Stimulated activated CD8-positive, alpha-beta memory T cell treated with anti-CD3 and anti-CD28 coated beads, Interleukin-7, amount 100 ng/mL, for 4 hours (primary cell): ENCODE measurements at places on chromosomes 12 and 14.

- DNase-seq, result no peak
These were observed 56.6 kb downstream of the GPATCH2L start for GRCh38 chr14:76208340-76208739.

DNA sequence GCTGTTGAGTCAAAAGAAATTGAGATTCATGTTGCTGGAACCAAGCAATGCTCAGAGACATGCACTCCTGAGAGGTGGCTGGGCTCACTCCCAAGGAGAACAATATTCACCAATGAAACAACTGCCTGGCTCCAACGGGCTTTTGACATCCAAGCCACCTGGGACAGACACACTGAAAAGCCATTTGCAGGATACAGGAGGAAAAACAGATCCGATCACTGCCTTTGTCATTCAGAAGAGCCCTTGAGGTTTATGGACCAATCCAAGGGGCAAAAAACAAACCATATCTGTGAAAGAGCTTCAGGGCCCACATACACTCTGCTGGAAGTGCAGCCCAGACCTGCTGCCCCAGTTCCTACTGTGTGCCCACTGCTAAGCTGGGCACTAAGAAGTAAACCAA lies 277.5 kb downstream of the NUAK1 start:
- DNase-seq, result no peak

DNA sequence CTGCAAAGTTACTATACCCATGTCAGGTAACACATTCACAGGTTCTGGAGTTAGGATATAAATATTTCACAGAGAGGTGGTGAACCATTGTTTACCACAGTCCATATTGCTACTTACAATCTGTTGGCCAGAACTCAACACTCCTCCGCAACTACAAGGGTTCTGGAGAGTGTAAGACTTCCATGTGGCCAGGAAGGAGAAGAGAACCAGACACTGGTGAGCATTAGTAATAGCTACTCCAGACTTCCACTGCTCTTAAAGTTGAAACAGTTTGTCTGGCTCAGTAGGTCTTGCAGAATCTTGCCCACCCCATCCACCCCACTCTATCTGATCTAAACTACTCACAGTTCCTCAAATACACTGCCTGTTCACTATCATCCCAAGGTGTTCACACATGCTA lies 369.6 kb downstream of the DUSP6 start:
- no peak for DNase-seq

- DNase-seq, result no peak
These were observed 192.8 kb downstream of the ANO6 start for GRCh38 chr12:45408729-45409114.
